ENCODE measurements at places on chromosomes 2 and 18.

DNA sequence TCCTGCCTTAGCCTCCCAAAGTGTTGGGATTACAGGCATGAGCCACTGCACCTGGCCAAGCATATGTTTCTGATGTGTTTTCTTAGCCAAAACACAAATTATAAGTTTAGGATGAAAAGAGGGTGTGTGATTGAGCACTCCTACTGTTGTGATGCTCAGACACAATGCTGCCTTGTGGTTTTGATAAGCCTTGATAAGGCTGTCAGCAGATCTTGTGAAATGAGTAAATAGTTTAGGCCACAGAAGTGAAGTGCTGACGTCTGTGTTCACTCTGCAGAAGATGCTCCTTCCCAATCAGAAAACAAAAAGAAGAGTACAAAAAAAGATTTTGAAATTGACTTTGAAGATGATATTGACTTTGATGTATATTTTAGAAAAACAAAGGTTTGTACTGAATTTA, 24.3 kb downstream of the NCAPH start:
- DNase-seq: no peak

DNA sequence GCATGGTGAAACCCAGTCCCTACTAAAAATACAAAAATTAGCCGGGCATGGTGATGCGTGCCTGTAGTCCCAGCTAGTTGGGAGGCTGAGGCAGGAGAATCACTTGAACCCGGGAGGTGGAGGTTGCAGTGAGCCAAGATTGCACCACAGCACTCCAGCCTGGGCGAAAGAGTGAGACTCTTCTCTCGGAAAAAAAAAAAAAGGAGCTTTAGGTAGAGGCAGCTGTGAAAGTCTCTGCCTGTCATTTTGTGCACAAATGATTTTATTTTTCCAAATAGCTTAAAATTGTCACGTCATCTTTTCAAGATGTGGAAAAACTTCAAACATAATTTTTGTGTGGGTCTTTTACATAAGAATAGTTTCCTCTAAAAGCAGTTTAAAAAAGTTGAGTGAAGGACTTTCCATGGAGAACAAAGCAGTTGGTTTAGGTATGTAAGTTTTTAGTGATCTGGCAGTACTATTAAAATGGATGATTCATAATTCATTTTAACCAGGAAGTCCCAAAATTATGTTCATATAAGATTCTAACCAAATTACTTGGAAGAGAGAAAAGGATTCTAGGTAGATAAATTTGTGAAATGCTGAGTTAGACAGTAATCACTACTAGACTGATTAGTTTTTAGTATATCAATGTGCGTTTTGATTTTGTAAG, 11.5 kb downstream of the CCNYL1 start:
- no peak for DNase-seq

DNA sequence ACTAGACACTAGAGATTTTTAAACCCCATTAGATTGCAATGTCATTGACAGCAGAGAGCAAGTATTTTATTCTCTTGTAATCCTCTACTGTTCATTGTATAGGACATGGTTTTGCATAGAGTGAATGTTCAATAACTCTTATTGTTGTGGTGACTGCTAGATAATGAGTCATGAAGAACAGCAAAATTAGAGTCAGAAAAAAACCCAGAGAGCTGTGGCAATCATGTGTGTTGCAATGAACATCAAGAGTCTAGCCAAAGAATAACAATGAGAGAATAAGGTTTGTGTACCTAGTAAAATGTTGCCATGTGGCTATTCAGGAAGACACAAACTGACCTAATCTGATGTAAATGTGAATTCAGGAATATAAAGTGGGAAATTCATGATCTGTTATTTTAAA, 684.0 kb downstream of the DSC3 start:
- DNase-seq: no peak

DNA sequence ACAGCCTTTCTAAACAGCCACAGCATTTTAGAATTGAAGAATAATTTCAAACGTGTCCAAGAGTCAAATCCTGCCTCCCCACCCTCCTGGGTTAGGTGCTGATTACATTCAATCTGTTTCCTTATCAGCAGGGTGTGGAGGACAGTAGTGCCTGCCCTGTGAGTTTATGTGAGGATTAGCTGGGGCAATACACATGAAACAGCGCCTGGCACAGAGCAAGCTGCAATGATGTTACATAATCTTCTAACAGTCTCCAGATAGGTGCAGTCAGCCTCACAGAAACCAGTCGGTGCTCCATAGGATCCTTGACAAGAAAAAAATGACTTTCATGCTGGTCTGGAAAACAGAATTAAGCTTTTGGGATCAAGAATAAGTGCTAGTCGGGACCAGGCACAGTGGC, 91.7 kb upstream of the ITGA6 start:
- peak; percentile 29 for DNase-seq

DNA sequence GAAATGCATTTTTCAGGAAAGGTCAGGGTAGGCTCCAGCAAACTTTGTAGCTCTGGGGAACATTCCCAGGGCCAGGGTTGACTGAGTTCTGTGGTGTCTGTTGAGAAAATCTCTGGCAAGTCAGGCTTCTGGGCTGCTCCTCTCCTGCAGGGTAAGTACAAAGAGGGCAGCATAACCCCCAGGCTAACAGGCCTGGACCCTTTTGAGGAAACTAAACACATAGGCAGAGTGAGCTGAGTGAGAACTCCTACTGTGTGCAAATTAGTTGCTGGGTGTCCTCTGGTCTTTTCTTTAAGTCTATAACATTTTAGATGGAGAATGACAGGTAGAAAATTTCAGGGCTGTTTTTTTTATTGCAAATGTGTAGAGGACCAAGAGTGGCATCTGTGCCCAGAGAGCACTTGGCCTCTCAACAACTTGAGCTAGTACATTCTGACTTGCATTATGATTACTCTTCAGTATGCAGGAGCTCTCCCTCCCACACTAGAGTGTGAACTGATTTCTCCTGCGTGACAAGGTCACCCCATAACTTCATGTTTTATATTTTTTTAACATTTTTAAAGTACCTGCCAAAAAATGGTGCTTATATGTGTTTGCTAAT, 49.9 kb downstream of the GPR39 start:
- no peak for DNase-seq

DNA sequence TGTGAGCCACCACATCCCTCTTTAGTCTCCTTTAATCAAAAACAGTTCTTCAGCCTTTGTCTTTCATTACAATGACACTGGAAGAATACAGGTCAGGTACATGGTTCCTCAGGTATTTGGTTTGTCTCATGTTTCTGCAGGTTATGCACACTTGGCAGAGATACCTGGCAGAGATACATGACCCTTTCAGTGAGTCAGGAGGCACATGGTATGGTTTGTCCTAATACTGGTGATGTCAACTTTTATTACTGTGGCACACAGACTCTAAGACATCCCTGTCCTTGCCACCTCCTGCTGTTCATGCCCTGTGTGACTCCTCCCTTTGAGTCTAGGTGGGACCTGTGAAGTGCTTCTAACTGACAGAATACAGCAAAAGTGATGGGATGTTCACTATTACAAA, 58.4 kb downstream of the SPIRE1 start:
- DNase-seq: no peak

- DNase-seq: no peak
These were observed 74.3 kb downstream of the XRCC5 start for GRCh38 chr2:216183462-216183861.

- DNase-seq: no peak
These were observed 255.1 kb upstream of the LINC00305 start for GRCh38 chr18:64403784-64404503.

DNA sequence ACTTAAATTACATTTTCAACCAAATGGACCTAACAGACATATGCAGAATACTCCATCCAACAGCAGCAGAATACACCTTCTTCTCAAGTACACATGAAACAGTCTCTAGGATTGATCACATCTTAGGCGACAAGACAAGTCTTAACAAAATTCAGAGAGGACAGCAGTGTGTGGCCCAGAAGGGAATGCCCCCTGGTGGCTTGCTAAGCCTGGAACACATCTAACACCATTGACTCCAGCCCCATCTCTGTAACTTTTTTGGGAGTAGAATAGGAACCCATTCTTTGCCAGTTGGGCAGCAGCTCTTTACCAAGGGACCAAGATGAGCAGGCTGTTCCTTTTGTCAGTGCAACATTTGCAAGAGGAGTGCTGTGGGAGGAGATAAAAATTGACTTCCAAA, 249.9 kb downstream of the PLCL1 start:
- DNase-seq: peak; percentile 56

DNA sequence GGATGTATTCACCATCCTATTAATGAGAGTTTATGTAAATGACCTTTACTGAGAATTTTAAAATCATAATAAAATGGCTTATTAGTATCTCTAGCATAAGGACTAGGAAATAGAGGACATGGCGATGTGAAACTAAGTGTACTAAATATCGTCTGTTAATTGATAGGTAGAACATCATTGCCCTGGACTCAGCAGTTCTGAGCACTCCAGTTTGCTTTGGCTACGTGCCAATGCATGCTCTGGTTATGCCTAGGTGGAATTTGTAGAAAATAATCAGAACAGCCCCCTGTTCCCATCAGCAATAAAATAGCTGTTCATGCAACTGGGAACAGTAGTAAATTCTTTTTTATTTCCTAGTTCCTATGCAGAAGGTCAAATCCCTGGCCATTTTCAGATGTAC, 247.8 kb downstream of the DOK6 start:
- DNase-seq: peak; percentile 14

- no peak for DNase-seq
These were observed 270.4 kb downstream of the ARHGAP15 start for GRCh38 chr2:143399631-143400069.

DNA sequence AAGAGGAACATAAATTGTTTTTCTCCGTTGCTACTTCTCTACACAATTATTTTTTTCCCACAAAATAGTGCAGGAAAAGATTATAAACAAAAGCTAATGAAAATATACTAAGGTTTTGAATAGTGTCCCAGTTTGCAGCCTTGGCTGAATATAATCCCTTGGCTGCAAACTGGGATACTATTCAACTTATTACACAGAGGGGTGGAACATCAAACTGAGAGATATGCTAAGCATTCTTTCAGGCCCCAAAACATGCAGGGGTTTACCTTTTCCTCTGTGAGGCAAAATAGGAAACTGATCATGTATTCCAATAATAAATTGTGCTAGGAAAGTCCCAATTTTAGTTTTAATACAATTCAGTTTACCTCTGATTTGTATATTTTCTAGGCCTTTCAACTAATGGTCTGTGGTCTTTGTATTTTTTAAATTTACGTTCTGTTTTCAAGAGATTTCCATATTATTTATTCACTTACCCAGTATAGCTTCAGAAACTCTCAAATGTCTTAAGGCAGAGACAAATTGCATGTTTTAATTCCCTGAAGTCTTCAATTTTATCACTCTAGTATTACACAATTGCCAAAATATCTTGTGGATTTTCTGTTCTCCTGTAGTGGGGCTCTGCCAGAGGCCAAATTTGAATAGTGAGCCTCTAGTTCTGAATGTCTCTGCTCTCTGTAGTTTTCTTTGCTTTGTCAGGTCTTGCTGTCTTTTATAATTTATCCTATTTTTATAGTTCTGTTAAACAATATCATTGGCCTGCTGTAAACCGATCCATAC, 63.9 kb downstream of the PPP1R1C start:
- no peak for DNase-seq

- no peak for DNase-seq
These were observed 89.4 kb upstream of the TACR1 start for GRCh38 chr2:75288760-75289159.

DNA sequence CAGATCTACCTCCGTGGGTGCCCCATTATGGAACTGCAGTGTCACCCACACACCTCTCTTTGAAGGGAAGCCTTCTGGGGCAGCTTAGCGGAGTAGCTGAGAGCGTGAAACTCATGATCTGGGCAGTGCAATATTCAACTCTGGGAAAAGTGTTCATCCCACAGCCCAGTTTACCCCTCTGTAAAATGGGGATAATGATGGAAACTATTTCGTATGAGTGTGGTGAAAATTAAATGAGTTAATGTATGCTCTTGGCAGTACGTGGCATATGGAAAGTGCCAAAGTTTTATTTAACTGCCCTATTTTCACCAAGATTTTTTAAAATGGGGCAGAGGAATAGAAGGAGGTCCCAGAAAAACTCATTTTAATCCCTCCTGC, 11.5 kb downstream of the EVX2 start:
- DNase-seq: no peak

- DNase-seq: no peak
These were observed 33.2 kb upstream of the MTIF2 start for GRCh38 chr2:55302241-55302640.

GRCh38 chr2:33104726-33105125, 158.0 kb downstream of the LTBP1 start:
- DNase-seq: no peak

DNA sequence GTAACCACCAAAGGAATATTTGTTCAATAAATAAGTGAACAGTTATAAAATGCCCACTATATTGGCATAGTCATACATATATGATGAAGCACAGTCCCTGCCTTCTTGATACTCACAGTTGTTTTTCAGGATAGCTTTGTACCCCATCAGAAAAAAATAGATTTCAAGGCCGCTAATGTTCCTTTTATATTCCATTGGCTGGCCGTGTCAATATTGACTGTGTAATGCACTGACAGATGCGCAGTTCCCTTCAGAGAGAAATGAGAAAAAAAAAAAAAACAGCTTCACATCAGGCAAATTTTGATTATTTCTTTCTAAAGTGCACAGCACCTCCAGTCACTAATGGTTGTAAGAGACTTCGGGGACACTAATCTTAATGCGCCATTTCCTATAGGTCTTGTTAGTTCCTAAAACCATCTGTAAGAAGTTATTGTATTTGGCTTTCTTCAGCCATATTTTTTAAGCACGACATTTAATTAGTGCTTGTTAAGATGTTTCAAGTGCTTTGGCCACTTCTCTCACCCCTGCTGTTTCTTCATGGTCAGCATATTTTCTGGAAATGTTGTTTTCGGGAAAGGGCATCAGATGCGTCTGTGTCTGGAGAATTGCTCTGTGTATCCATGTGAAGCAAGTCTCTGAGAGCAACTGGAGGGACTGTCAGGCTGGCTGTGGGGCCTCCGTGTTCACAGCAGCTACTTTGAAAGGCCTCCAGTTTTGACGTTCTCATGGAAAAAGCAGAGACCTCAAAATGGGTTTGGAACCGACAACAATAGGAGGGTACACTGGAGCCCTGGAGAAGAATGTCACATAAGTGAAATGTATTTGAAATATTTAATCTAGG, 378.3 kb downstream of the MTX2 start:
- no peak for DNase-seq

- peak; percentile 11 for DNase-seq
These were observed 71.3 kb downstream of the VWA3B start for GRCh38 chr2:98158305-98158704.

- no peak for DNase-seq
These were observed 65.9 kb downstream of the AAK1 start for GRCh38 chr2:69577467-69578197.

DNA sequence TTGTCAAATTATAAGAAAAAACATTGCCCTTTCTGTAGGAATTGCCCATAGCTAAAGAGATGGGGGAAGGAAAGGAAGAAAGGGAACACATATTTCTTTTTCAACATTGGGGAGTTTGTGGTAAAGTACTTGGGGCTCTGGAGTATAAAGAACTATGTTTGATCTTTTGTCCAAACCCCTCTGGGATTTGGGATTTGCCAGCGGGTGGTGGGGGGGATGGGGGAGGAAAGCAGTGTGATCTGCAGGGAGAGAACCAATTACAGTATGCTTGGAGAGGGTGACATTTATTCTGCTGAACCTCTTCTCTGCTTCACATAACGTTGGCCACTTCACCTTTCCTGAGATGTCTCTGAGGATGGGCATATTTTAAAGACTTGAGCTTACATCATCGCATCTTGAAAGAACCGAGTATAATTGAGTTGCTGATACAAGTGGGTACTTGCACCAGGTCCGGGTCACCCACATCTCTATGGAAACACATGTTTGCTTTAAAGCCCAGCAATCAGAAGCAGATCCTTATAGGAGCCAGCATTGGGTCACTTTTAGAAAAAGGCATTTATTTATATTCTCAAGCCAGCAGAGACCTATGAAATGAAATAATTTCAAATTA, 73.1 kb downstream of the SPATS2L start:
- DNase-seq: peak; percentile 32
